ENCODE measurements at places on chromosomes 12 and 14.

DNA sequence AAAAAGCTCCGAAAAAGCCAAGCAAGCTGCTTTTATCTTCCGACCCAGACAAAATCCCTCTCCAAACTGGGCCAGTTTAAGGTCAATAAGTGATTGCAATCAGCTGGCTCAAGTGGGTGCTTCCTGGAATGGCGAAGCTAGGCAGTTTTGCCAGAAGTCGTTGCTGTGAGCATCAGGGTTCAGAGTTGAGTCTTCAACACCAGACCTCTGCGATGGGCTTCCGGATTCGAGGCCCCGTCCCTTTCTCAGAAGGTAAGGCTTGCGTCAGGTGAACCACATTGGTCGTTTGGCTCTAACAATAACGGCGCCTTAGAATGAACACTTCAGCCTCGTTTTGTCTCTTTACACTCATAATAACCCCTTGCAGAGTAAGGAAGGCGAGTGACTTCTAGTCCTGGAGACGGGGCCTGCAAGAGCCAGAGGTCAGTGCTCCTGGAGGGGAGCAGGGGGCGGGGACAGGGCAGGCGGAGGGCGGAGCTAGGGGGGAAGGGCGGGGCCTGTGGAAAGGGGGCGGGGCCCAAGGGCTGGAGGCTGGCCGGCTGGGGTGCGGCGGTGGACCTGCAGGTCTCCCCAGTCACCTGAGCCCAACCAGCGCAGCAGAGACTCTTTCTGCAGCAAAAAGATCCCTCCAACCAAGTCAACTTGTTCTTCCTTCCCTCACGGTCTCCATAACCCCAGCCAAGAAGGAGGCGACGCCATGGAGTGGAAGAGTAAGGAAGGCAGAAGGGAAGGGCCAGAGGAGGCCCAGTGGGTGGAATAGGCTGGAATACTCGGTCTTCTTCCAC lies 34.0 kb upstream of the NFYB start:
- DNase-seq = no peak

GRCh38 chr14:71592361-71592760 lies 339.9 kb upstream of the RGS6 start:
- DNase-seq = no peak

- no peak for DNase-seq
These were observed 8.5 kb downstream of the MYH6 start for GRCh38 chr14:23399591-23399990.

GRCh38 chr14:103521951-103522563 lies 573 bp downstream of the CKB start:
- DNase-seq = peak; percentile 83

- no peak for DNase-seq
These were observed 25.4 kb upstream of the ETV6 start for GRCh38 chr12:11624116-11624515.

DNA sequence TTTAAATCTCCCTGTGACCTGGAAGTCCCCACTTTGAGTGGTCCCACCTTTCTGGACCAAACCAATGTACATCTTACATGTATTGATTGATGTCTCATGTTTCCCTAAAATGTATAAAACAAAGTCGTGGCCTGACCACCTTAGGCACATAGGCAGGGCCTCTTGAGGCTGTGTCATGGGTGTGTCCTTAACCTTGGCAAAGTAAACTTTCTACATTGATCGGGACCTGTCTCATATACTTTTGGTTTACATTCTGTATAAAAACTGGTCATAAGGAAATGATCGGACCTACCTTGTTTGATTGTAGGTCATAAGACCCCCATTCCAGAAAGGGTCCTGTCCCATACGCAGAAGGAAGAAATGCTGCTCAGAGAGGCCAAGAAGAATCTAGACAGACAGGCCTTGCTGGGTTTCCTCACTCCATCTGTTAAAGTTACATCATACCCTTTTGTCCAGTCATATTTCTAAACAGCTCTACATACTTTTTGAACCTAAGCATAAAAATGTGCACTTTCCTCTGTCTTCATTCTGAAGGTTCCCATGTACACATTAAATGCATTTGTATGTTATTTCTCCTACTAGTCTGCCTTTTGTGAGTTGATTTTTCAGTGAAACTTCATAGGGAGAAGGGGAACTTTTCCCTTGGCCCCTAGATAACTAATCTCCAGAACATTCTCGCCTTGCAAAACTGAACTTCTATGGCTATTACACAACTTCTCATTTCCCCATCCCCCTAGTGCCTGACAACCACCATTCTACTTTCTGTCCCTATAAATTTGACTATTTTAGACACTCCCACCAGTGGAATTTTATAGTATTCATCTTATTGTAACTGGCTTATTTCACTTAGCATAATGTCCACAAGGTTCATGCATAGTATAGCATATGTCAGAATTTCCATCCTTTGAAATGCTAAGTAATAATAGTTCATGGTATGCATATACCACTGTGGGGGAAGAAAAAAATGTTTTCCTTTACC lies 30.2 kb upstream of the CPM start:
- DNase-seq = no peak

DNA sequence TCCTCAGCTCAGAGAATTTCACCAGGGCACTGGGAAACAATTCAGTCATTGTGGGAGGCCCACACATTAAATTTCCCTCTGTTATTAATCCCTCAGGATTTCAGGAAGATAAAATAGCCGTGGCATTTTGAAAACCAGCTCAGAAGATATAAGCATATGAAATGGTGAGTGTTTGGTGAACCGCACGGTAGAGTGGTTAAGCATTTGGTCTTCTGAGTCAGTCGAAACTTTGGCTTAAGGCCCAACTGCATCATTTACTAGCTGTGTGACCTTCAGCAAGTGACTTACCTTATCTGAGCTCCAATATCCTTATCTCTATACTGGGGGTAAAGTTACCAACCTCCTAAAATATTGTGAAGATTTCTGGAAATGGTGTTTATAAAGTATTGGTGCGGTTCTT lies 5.2 kb upstream of the VRK1 start:
- DNase-seq = no peak

- no peak for DNase-seq
These were observed 2.4 kb downstream of the ATF7 start for GRCh38 chr12:53623548-53624385.

GRCh38 chr12:122593910-122594309 lies 66.9 kb downstream of the KNTC1 start:
- no peak for DNase-seq

- no peak for DNase-seq
These were observed 7.4 kb downstream of the ASCL1 start for GRCh38 chr12:102964872-102965271.

GRCh38 chr14:63501429-63501828 lies 41.7 kb downstream of the PPP2R5E start:
- no peak for DNase-seq

DNA sequence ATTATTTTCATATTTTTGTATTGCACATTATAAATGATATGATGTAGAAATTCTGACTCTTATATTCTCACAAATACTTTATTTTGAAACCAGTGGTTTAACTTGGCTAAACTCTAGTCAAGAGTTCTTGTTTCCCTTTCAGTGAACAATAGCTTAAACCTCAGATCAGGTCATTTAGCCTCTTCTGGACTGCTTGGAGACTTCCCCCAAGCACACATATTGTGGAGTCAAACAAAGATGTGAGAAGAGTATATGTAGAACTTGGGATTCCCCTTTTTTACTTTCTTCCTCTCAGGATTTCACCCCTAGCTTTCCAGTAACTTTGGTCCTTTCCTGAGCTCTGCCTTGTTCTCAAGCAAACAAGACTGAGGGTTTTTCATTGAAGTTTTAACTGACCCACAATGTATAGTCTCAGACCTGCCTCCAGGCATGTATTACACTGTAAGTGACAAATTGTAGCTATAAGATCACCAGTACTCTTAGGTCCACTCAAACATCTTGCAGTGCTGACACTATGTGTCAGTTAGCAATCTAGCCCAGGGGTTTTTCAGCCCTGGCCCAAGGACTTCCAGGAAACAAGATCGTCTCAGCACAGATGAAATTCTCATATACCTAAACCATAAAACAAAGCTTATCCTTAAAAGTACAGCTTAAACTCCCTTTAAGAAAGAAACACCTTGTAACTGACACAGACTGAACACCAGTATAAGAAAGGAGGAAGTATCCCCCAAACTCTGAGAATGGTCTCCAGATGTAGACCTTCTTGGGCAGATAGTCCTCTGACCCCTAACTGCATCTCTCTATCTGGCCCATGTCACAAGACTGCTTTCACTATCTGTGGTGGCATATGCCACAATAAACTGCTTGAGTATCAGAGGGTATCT lies 98.6 kb downstream of the SLC6A15 start:
- DNase-seq = no peak

Data from right cardiac atrium (tissue), 5 donors.